ENCODE measurements at places on chromosomes 3 and 15. TPM values are rescaled to one million over a fixed set of nuclear protein-coding genes. Genes with fewer than 3 reads are reported as not detected.

LDHAL6B gene
- not detected for total RNA-seq

DNA sequence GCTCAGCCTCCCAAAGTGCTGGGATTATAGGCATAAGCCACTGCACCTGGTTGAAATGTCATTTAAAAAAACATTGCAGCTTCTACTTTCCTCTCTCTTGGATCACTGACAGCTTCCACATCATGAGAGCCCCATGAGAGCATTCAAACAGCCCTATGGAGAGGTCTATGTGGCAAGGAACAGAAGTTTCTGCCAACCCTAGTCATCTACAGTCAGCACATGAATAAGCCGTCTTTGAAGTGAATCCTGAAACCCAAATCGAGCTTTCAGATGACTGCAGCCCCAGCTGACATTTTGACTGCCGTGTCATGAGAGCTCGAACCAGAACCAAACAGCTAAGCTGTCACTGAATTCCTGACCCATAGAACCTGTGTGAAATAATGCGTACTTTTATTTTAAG is 39.8 kb downstream of the CD200R1L start:
- DNase-seq, result no peak

- no peak for DNase-seq
These were observed 10.1 kb upstream of the LRRC15 start for GRCh38 chr3:194379651-194380050.

GRCh38 chr3:58157700-58158099 is 53.1 kb downstream of the DNASE1L3 start:
- no peak for DNase-seq

GRCh38 chr3:19248143-19248542 is 99.8 kb downstream of the KCNH8 start:
- no peak for DNase-seq

SENP8 gene
- 1.3 TPM for total RNA-seq

GRCh38 chr3:68206524-68207117 is 552.2 kb upstream of the SUCLG2 start:
- DNase-seq, result no peak

P2RY13 gene
- not detected for total RNA-seq

COL8A1 gene
- not detected for total RNA-seq

DNA sequence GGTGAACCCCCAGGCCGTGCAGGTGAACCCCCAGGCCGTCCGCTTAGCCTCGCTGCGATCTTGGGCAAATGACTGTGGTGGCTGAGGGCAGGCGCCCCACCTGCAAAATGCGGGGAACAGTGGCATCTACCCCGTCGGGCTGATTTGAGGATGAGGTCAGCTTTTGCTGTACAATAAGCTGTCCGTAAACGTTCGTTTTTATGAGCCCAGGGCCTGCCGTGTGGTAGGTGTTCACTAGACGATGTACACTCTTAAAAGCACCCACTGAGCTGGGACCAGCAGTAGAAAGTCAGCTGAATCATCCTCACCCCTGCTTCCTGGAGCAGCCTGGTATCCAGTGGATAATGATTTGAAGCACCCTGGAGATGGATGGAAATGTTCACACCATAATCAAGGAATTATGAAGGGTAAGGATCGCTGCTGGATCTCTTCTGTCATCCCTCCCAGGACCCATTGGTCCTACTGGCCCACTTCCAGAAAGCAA is 943 bp upstream of the PCSK6 start:
- no peak for DNase-seq

SEMA7A gene
- 15.2 TPM for total RNA-seq

- DNase-seq, result no peak
These were observed 77.6 kb upstream of the ZBTB20 start for GRCh38 chr3:115224687-115225086.

GRCh38 chr3:121698901-121699300 is 38.2 kb upstream of the HCLS1 start:
- DNase-seq, result no peak

GRCh38 chr3:144466114-144466513 is 494.5 kb downstream of the DIPK2A start:
- DNase-seq, result no peak

- no peak for DNase-seq
These were observed 93.7 kb downstream of the RAD18 start for GRCh38 chr3:8869613-8870012.

GRCh38 chr3:159945930-159946329 is 42.7 kb upstream of the IL12A start:
- no peak for DNase-seq

MNS1 gene
- 0.80 TPM for total RNA-seq

GRCh38 chr3:152416808-152417580 is 148.3 kb downstream of the MBNL1 start:
- no peak for DNase-seq

DNA sequence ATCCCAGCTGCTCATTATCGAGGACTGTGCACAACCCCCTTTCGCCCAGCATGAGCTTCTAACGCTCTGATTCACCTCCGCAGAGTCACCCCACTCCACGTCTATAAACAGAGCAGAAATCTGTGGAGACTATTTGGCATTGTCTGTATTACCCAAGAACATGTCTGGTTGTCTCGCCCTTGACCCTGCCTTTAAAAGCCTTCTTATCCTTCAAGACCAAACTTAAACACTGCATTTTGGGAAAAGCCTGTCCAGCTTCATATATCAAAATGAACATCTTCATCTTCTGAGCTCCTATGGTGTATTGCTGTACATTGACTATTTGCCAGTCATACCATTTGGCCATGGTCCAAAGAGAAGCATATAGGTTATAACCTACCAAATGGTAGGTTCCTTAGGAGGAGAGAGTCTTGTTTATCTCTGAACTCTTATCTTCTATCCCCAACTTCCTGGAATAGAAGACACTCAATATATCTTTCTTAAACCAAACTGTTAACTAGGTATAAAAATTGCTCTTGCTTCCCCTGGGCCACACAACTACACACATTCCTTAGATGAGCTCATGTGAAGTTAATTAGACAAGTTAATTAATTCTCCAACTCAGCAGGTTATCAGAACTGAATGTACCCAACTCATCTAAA is 90.1 kb downstream of the FBN1 start:
- no peak for DNase-seq

DNA sequence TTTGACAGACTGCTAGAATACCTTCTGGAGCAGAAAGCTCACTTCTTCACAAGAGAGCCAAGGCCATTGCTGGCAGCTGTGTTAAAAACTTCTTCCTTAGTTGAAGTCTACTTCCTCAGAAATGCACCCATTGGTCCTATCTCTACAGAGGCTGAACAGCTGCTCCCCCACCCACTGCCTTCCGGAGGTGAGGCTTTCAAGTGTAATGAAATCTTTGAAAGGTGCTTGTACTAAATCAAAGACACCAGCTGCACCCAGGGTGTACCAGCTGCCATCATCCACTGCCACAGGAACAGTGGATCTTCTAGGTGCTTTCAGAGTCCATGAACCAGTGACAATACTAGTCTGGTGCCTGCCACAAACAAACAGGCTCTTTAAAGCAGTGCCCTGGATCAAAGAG is 26.4 kb upstream of the HERC1 start:
- peak; percentile 57 for DNase-seq

NANOGP8 gene
- not detected for total RNA-seq

GRCh38 chr3:5260992-5261501 is 73.5 kb downstream of the EDEM1 start:
- no peak for DNase-seq

P2RY14 gene
- 1.2 TPM for total RNA-seq

DNA sequence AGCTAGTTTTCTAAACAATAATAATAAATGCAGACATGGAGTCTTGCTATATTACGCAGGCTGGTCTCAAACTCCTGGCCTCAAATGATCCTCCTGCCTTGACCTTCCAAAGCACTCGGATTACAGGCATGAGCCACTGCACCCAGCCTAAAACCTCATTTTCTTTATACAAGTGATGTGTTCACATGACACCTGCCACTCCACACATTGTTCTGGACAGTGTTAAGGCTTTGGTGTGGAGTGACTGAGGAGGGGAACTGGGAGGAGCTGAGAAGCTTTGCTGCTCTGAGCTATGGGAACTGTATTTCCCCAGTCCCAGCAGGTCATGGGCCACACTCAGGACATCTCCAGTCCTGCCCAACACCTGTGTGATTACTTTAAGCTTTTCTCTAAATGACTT is 380.0 kb downstream of the LRTM1 start:
- no peak for DNase-seq

DNA sequence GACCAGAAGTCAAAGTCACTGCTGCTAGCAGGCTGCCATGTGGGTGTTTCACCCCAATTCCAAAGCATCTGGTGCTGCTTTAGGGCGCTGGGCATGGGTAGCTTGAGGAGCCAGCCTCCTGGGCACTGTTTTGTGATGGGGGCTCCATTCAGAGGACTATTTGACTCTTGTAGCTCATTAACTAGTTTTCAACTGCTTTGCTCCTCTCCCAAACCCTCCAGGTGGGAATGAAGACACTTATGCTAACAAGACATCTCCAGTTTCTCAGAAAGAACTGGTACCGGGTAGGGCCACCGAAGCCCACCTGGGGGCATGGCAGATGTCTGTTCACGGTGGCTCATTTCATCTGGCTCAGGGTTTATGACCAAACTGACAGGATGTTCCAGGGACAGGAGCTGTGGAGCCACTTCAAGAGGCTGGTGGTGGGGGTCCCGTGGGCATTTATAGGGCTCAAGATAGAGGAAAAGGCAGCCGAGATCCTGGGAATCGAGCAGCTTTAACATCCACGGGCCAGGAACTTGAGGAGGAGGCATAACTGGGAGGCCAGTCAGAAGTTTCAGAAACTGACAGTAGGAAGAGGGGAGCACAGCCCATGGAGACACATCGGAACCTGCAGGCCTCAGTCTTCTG is 17.7 kb downstream of the AMOTL2 start:
- DNase-seq, result no peak

KLHL40 gene
- not detected for total RNA-seq

- DNase-seq, result no peak
These were observed 11.5 kb upstream of the MB21D2 start for GRCh38 chr3:192929146-192929545.

DNA sequence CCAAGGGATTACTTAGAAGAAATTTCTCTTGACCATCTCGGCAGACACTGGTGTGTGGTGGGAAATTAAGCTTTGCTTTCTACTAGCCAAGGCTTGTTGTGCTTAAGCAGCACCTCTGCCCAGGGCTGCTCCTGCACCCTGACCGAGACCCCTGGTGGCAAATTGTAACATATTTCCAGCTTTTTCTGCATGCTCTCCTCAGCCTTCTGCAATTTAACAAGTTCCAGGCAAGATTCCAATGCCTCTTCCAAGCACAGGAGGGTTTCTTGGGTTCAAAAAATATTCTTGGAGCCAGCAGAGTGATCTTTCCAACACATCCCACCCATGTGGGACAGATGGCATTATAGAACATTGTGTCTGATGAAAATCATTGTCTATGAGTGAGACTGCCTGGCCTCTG is 210.5 kb downstream of the CLSTN2 start:
- no peak for DNase-seq

GRCh38 chr3:155032918-155033317 is 47.2 kb upstream of the MME start:
- no peak for DNase-seq

TMEM44 gene
- 8.1 TPM for total RNA-seq

- DNase-seq, result no peak
These were observed 49.5 kb downstream of the TUBGCP4 start for GRCh38 chr15:43420435-43420834.

DNA sequence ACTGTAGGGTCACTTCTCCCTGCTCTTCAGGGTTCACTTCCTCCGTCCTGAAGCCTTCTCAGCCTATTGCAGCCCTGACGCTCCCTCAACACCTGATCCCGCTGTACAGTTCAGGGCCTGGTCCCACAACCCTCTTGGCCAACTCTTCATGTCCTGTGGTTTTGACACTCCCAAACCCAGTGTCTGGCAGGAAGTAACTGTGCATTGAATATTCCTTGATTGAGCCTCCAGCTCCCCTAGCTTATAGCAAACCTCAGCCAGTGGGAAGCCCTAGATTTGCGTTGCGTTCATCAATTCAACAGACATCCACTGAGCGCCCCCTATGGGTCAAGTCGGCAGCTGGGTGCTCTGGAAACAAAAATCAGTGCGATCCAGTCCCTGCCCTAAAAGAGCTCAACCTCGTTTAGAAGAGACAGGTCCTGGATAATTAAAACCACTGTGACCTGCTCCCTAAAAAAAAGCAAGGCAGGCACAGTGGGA is 13.5 kb downstream of the UBAP1L start:
- DNase-seq, result peak; percentile 64

LOXL1 gene
- 8.8 TPM for total RNA-seq

CLPX gene
- 45.8 TPM for total RNA-seq

CCR1 gene
- 58.6 TPM for total RNA-seq

EIF2A gene
- total RNA-seq, result 84.2 TPM

- DNase-seq, result no peak
These were observed 9.5 kb downstream of the ALG3 start for GRCh38 chr3:184239221-184239620.

- no peak for DNase-seq
These were observed 110.7 kb upstream of the CDIN1 start for GRCh38 chr15:36468746-36469145.

PDHB gene
- 51.2 TPM for total RNA-seq

GRCh38 chr3:49812916-49813496 is 747 bp downstream of the UBA7 start:
- DNase-seq, result no peak

TSC22D2 gene
- total RNA-seq, result 15.8 TPM

ABI3BP gene
- 0.17 TPM for total RNA-seq

MESP2 gene
- total RNA-seq, result not detected

- no peak for DNase-seq
These were observed 2.8 kb downstream of the VPS13C start for GRCh38 chr15:62057341-62057980.

- no peak for DNase-seq
These were observed 187.9 kb downstream of the MECOM start for GRCh38 chr3:169475576-169475975.

THAP10 gene
- total RNA-seq, result not detected
